Skeletal muscle cell (primary cell): ENCODE measurements at places on chromosomes 2 and 18.

- peak; percentile 71 for DNase-seq
Measured at GRCh38 chr2:199738727-199739412, 112.1 kb downstream of the FTCDNL1 start.

DNA sequence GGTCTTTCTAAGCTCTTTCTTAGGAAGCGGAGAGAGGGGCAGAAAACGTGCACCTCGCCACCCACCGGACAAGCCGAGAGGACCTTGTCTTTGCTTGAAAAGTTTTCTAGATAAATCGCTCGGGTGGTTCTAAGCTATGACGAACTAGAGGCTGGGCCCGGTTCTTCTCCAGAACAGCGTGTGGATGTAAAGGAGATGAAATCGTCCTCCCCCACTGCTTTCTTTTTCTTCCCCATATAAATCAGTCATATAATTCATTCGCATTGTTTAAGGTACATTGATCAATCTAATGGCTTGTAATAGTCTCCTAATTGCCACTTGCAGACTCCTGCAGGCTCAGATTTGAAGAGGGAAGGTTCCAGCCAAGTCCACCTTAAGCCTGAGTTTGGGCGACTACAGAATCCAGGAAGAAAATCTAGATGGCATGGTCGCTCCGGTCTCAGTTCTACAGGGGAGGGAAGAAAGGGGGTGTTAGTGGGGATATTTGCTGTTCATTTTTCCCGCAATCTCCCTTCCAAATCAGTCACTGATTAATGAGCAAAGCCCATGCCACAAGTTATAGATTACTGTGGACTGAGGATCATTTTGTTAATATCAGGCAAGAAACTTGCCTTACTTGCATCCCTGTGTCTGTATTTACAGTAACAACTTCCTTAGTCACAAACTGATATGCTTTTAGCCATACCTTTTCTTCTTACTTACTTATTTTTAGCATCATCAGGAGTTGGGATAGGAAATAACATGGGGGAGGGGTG, 5.6 kb upstream of the SP9 start:
- no peak for DNase-seq

- DNase-seq = no peak
Measured at GRCh38 chr2:216320852-216321251, 51.4 kb downstream of the MARCHF4 start.

DNA sequence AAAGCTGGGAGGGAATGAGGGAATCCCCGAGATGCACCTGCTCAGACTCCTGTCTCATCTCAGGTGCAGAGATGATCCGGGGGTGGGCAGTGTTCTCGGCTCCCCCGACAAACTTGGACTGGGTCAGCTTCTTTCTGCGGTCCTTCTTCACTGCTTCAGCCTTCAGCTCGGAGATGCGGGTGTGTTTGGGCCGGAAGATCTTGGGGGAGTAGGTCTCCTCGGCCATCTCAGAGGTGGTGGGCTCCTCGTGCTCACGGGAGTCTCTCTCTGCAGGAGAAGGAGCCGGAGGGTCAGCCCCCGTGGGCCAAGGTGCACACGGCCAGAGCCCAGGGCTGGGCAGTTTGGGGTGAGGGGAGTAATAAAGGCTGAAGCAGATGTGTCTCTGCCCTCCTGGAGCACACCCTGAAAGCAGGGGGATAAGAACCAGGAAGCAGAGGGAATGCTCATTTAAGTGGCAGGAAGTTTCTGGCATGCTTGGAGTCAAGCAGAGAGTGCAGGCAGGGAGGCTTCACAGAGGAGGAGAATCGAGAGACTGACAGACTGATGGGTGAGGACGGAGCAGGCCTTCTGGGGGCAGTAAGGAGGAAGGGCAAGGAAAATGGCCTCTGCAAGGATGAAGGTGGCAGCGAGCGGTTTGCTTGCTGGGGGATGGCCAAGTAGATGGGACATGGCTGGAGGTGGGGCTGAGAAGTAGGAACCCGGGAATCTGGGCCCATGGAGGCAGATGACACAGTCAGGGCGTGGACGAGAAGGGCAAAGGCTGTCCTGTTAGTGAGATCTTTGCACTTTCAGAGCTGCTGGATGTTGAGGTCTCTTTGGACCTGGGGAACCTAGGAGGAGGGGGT, 16.3 kb downstream of the IGFBP5 start:
- DNase-seq = no peak

- peak; percentile 49 for DNase-seq
Measured at GRCh38 chr2:177078416-177078815, 134.2 kb upstream of the HNRNPA3 start.

- no peak for DNase-seq
Measured at GRCh38 chr2:96899413-96899741, 29.5 kb upstream of the SEMA4C start.

- peak; percentile 92 for DNase-seq
Measured at GRCh38 chr18:39647627-39648534, 2082.3 kb upstream of the CELF4 start.

DNA sequence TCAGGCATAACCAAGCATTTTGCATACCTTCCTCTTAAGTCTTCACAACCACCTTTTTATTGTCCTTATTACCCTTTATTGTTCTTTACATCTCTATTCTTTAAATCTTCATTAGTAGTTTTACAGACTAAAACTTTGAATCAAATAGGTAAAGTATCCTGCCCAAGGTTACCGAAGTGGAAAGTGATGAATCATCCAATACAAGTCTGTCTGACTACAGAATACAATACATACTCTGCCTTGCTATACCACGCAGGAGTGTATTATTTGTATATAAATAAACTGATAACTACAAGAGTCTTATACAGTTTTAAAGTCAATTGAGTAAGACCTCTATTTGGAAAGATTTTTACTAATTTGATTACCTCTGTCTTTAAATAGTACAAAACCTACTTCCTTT, 196.0 kb downstream of the ZEB2 start:
- no peak for DNase-seq

DNA sequence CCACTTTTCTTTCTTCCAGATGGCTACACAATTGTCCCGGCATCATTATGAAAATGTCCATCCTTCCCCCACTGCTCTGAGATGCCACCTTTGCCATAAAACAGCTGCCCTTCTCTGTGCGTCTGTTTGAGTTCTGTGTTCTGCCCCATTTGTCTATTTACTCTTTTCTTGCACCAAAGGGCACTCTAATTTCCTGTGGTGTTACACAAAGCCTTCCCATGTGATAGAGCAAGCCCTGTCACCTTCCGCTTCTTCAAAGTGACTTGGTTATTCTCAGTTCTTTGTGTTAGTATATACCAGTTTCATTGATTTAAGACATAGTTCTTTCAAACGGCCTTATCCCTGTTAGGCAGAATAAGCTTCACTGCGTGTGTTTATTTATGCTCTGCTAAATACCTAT, 84.1 kb downstream of the FBXO15 start:
- DNase-seq = no peak

- no peak for DNase-seq
Measured at GRCh38 chr18:9738266-9738969, 30.3 kb downstream of the RAB31 start.

- DNase-seq = no peak
Measured at GRCh38 chr2:151570191-151570590, 160.5 kb downstream of the RIF1 start.

GRCh38 chr2:229943770-229944449, 21.6 kb downstream of the FBXO36 start:
- no peak for DNase-seq

- no peak for DNase-seq
Measured at GRCh38 chr2:170905864-170906263, 23.2 kb upstream of the GORASP2 start.

- no peak for DNase-seq
Measured at GRCh38 chr2:188285774-188286173, 5.9 kb upstream of the GULP1 start.

DNA sequence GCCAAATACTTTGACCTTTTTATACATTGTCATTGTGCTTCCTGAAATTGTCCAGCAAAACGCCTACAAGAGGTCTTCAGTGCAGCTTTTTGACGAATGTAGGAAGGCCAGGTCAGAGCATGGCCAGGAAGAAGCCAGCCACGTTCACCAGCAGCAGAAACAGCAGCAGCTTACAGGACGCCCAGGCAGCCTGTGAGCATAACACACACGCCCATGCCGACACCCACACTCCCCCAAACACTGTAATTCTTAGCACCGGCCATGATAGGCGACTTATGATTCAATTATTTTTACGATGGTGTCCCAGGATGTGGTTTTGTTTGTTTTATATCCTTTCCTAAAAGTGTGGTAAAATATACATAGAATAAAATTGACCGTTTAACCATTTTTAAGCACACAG, 249.1 kb upstream of the SALL3 start:
- no peak for DNase-seq

DNA sequence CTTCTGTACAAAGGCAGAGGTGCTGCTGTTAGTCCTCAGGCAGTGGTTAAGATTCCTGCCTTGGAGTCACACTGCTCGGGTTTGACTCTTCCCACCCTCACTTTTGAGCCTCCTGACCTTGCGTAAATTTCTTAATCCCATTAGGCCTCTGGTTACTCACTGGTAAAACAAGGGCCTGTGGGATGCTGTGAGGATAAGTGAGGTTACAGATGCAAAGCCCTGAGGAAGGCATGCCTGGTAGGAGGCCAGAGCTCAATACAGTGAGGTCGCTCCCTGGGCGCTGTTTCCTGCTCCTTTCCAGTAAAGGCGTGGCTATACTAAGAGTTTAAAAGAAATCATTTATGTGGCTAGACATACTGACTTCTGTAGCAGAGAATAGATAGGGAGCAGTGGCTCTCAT, 127.5 kb upstream of the TMEM200C start:
- DNase-seq = peak; percentile 38

- DNase-seq = no peak
Measured at GRCh38 chr2:232551250-232551638, 755 bp downstream of the EIF4E2 start.

- no peak for DNase-seq
Measured at GRCh38 chr18:46331316-46331715, 227.1 kb downstream of the HAUS1 start.

GRCh38 chr2:132824716-132825115, 154.7 kb upstream of the LYPD1 start:
- no peak for DNase-seq

DNA sequence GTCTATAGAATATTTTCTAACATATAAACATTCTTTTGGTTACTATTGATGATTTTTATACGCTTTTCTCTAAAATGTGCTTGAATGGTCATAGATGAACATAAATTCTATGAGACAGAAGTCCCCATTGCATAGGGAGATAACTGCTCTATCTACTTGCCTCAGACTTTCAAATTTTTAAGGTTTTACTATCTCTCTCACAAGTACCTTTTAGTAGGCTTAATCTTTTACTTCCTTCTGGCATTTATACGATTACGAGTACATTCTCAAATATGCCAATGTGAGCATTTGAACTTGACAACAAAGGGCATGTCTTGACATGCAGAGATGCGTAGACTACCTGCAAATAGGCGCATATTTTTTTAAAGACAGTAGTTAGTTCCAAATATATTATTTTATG, 935.9 kb upstream of the LRATD1 start:
- no peak for DNase-seq

DNA sequence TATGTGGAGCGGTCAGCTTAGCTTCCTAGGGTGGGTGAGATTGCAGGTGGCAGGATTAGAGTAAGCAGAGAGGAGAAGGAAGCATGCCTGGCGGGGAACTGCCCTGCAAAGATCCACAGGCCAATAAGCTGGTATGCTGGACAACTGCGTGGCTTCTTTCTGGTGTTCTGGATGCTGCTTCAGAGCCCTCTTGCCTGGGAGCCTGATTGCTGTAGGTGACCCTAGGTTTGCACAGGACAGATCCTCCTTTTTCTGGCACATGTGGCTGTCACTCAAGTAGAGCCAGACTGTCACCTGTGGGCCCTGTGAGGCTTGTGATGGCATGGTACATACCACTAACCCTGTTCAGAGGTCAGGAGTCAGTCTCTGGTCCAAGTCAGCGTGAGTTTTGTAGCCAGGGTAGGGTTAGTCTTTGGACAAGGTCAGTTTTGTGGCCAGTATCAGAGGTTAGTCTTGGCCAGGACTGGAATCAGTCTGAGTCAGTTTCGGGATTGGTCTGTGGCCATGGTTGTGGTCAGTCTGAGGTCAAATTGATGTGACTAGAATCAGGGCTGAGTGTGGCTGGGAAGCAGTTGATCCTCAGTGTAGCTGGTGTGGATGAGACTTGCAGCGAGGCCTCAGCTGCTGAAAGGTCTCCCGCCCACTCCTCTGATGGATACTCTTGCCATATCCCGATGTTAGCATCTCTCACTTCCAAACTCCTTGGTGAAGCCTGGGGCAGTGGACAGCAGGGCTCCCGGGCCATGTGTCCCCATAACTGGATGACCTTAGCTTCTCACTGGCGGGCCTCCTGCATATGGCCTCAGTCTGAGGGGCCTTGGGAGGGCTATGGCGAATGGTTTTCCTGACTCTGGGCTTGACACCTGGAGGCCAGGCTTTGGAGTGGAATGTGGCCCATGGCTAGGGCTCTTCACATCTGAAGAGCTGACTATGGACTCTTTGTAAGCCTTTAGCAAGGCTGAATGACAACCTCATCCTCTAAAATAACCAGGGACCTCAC, 260.5 kb downstream of the DYSF start:
- DNase-seq = peak; percentile 12

- no peak for DNase-seq
Measured at GRCh38 chr18:22739061-22739642, 194.0 kb upstream of the RBBP8 start.

GRCh38 chr2:27138111-27138510, 1.1 kb downstream of the PRR30 start:
- no peak for DNase-seq

DNA sequence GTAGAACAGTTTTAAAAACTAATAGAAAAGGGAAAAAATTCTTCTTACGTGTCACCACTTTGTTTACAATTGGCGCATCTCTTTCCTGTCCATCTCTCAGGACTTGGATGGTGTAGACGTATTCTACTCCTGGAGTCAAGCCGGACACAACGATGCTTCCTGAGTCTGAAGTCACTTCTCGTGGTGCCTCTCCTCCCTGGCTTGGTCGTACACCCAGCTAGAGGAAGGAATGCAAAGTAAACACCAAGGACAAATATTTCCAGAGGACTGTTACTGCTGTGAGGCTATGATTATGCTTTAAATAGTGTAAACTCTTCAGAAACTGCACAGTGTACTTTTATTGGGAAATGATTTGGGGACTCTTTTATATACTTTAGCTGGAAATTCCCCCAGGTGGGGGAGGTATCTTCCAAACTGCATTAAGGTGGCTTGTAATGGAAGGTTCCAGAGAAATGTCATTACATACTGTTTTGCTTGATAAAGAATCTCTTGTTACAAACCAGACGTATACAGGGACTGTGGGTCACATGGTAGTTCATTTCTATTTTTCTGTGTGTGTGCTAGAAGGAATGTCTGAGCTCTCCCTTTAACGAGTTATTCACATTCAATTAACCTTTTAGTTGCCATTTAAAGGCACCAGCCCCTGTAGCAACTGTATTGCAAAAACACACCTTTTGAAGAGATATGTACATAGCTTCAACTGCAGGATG, 38.1 kb downstream of the FN1 start:
- no peak for DNase-seq

DNA sequence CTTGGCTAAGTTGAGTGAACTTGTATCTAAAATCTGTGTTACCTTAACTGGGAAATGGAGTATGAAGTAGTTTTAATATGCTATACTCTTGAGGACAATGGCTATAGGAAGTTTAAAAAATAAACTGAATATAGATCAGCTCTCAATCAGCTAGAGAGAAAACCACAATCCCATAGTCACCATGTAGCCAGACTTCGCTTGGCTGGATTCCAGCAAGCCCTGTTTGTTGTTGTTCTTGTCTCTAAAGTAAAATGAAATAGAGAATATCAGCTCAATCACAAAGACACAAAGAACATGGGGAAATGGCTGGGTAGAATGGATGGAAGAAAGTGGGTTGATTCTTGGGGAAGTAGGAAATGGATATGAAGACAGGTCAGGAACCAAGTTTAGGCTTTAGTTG, 234.9 kb downstream of the PHLPP1 start:
- no peak for DNase-seq

- no peak for DNase-seq
Measured at GRCh38 chr2:70854411-70854810, 18.8 kb upstream of the CD207 start.

- DNase-seq = peak; percentile 53
Measured at GRCh38 chr2:25103287-25103871, 61.5 kb downstream of the EFR3B start.
